ENCODE measurements at places on chromosomes 1 and 21. TPM values are rescaled to one million over a fixed set of nuclear protein-coding genes. Genes with fewer than 3 reads are reported as not detected.

Gene F5
- not detected for total RNA-seq

Gene LRRC40
- total RNA-seq = 42.7 TPM

Gene TMEM269
- not detected for total RNA-seq

Gene LRRC8D
- 14.6 TPM for total RNA-seq

Gene PRAMEF6
- total RNA-seq = not detected
